AG09319 (cell line): ENCODE measurements at places on chromosomes 11 and 22.

GRCh38 chr11:87739766-87740165 is 435.5 kb downstream of the RAB38 start:
- no peak for DNase-seq

GRCh38 chr22:23632178-23632577 is at the start of gene DRICH1:
Gene DRICH1, minus strand, starts transcription at chr22:23632321. Its CDS starts 298 bp downstream, at chr22:23632023.
- no peak for DNase-seq

DNA sequence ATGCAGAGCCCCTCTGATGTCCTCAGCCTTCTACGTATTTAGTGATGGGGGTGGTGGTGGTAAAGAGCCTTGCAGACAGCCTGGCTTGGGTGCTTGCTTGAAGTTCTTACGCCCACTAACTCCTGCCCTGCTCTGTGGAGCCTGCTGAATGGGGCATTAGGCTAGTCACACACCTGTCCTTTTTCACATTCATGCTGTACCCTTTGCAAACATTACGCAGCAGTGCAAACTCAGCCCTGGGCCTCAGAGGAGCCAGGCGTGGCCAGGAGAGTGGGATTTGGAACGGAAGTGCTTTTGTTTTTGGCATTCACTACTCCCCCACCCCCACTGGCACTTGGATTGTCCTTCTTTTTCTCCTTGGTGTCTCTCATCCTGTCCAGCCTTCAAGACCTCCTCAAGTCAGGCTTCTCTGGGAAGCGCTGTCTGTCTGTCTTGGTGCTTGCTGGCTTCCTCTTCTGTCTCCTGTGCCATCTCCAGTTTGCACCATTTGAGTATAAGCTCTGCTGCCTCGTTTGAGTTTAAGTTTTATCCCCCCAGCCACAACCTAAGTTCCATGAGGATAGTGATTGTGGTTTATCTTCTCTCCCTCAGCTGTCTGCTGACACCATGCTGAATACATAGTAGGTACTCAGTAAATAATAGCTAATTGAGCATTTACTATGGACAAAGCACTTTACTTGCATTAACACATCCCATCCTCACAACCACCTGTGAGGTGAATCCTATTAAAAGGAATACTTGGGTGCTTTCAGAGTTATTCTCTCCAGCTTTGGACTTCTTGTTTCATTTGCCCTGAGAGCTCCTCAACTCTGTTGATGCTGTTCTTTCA is 26.7 kb downstream of the ZBTB16 start:
- no peak for DNase-seq

DNA sequence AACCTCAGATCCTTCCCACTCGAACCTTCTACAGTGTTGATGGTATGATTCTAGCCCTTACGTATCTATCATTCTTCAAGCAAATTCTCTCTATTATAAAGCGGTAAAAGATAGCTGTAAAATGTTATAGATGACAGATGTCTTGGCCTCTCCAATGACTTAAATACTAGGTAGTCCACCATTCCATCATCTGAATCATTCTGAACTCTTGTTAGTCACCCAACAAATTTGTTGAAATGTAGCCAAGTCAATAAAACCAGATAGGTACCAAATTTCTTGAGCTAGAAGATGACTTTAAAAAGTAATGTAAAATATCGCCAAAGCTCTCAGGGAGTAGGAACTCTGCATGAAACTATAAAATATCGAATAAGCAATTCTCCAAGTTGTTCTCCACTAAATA is 32.6 kb upstream of the PICALM start:
- DNase-seq, result no peak

GRCh38 chr11:44351006-44351660 is 41.2 kb upstream of the ALX4 start:
- DNase-seq, result no peak
